ENCODE measurements at places on chromosomes 11 and 22.

DNA sequence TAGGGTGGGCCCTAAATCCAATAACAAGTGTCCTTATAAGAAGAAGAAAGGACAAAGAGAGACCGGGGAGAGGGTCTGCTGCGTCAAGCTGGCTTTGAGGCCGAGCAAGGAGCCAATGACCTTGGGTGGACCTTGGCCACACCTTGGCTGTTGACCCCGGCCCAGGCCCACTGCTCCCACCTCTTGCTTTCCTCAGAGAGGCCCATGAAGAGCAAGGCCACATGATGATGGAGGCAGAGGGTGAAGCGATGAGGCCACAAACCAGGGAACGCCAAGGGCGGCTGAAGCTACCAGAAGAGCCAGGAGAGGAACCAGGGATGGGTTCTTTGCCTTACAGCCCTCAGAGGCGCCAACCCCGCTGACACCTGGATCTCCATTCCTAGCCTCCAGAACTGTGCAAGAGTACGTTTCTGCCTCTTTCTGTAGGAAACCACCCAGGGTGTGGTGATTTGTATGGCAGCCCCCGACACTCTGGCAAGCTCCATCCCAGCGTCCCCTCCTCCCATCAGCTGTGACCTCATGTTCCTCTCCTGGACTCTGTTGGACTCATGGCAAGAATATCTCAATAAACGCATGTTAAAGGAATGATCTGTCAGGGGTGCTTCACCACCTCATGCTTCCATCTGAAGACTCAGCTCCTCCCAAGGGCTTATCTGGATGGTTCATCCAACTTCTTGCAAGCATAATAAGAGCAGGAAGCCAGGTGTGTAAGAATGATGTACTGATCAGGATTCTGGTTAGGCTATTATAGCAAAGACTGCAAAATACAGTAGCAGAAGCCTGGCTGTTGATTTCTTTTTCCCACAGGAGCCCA, 41.6 kb upstream of the LINC01488 start:
- DNase-seq: no peak

DNA sequence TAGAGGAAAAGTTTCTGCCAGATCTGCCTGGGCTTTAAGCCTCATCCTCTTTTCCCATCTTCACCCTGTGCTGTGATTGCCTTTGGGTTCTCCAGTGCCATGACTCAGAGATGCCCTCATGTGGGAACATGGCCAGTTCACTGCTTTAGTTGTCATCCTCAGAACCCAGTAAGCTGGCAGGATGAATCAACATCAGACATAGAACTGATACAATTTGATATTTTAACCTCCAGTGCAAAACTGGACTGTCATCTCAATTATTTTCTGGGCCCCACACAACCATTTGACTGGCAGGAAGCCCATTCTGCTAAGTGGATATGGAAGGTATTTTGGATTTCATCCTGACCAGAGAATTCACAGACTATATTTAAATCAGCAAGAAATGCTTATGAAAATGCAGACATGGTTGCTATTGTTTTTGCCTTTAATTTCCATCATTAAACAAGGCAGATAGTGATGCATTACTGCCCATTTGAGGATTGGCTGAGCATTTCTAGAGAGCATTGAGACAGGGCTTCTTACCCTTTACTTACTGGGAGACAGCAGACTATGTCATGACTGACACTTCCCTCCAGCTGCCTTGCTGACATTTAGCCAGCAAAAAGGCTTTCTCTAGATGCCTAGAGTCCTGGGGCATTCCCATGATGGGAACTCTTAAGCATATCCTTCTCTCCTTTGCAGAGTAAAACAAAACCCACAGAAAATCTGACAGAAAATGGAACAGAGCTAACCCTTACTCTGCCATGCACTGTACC, 327.1 kb upstream of the MTNR1B start:
- no peak for DNase-seq

DNA sequence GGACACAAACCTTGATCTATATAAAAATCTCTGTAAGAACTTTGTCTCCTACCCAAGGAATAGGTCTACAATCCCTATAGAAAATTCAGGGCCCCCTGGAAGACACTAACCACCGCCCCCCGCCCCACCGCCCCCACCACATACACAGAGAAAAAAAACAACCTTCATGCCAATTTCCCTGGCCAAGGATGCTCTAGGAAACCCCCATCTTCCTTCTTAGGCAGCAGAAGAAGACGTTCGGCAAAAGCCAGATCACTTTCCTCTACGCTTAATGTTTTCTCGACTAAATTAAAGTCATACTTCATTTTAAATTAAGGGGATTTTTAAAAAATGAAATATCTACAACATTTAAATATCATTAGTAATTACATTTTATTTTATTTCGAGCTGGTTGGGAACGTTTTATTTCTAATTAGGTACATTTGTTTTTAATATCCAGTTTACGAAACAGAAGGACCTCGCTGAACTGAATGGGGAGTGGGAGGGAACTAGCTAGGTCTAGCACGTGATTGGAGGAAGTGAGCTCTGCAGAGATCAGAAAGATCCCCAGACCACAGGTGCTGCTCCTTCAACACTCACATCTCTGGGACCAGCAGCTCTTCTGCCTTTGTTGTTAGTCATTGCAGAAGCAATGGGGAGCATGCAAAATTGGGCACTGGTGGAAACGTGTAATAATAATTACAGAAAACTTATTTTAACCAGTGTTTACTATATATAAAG, 472.3 kb downstream of the MN1 start:
- no peak for DNase-seq

DNA sequence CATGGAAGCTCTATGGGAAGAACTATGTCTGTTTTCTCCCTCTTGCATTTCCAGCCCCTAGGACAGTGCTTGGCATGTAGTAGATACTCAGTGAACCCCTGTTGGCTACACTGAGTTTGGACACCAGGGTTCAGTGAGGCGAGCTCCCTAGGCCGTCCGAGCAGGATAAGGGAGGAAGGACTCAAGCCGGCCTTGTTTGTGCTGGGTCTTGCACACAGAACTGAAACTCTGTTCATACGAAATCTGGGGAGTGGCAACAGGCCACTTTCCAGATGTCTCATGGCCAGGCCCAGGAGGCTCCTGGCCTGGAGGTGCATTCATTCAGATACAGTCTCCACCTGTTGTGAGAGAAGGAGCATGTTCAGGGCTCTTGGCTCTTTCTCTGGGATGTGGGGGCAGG, 23.6 kb upstream of the LMO1 start:
- DNase-seq: no peak

GRCh38 chr11:106794058-106794457, 224.2 kb downstream of the GUCY1A2 start:
- DNase-seq: no peak

- DNase-seq: peak; percentile 59
Measured at GRCh38 chr11:19714387-19715363, 2.0 kb downstream of the NAV2 start.

- DNase-seq: no peak
Measured at GRCh38 chr11:83033371-83033770, 38.3 kb downstream of the RAB30 start.

DNA sequence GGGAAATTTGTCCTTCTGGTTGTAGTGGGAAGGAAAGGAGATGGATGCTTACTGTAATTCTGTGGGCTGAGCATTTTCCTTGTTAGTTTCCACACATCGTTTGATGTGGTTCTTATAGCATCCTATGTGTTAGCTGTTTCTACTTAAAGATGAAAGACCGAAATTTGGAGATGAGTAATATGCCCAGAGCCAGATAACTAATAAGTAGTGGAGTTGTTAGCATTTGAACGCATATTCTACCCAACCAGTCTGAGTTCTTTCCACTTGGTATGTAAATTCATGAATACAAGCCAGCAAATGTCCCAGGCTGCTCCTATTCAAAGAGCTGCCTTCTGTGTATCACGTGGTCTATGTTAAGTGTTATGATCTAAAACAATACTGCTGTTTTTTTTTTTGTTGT, 14.6 kb downstream of the SPECC1L start:
- peak; percentile 90 for DNase-seq

DNA sequence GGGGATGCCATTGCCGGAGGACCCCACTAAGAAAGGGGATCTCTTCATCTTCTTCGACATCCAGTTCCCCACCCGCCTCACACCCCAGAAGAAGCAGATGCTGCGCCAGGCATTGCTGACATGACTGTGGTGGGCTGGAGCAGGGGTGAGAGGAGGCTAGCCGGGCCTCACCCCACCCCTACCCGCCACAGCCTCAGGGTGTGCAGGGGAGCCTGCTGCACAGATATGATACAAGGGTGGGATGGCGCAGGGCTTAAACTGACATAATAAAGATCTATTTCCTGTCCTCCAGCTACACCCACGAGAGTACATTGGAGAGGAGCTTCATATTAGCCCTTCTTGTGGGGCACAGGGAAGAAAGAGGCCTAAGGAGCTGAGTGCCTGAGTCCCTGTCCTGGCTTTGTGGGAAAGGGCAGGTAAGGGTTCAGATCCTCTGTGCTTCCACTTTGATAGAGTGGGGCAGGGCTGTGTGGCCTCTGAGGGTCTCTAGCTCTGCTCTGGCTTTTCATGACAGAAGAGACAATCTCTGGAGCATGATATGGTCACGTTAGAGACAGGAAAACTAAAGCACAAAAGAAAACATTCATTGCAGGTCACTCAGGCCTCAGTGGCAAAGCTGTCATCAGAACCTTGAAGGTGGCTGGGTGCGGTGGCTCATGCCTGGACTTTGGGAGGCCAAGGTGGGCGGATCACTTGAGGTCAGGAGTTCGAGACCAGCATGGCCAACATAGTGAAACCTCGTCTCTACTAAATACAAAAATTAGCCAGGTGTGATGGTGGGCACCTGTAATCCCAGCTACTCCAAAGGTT, 12.4 kb downstream of the UCP2 start:
- DNase-seq: no peak

GRCh38 chr11:59841514-59841913, 3.8 kb downstream of the CBLIF start:
- no peak for DNase-seq

DNA sequence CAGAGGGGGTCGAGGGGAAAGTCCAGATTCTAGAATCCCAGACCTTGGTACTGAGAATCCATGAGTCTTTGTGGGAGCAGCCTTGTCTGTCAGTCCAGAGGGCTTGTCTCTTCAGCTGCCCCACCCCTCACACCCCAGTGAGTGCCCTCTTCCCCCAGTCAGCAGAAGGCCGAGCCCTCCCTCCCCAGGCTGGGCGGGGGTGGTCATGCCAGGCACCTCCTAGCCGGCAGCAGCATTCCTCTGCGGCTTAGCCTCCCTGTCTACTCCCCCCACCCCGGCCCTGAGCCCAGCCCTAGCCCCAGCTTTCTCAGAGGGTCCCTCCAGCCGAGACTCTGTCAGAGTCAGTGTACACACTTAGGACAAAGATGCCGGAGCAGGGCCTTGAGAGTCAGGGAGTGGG, 4.6 kb downstream of the SOX10 start:
- no peak for DNase-seq

DNA sequence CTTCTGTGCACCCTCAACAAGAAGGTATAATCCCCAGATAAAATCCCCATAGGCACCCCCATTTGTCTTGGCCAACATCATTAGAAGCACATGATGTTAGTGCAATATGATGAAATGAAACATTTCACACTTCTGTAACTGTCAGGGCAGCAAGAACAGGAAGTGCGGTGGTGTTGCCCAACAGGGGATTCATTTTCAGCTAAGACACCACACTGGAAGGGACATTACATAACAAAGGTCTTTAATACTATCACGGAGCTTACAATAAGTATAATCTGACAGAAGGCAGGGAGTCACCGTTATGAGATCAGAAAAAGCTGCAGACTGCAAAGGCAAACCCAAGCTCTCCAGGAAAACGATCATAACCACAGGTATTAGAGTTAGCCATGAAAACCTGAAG, 2.0 kb downstream of the OR52W1 start:
- DNase-seq: no peak

GRCh38 chr11:115906171-115906570, 402.0 kb upstream of the CADM1 start:
- no peak for DNase-seq

DNA sequence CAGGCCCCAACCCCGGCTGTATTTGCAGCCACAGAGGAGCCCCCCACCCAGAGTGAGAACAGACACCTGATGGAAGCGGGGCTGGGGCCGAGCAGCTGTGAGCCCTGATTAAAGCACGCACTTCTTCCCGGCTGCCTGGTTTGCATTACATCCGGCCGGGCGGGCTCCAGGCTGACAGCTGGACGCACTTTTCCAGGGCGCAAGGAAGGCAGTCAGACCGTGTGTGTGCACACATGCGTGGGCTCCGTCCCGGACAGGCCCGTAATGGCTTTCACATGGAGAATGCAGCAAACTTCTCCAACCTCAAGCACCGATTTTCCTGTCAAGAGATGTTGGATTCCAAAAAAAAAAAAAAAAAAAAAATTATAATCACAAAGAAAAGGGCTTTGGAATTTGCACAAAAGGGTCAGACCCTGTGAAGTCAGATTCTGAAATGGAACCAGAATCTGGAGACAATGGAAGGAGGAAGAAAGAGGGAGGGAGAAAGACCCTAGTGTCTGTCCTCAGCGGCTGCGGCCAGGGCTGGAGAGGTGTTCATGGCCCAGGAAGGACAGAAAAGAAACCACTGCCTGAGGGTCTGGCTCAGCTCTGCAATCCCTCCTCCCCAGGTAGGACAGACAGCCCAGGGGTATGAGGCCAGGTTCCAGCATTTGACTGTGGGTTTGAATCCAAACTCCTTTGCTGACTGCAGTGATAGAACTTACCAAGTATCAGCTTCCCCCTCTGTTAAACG, 365.5 kb downstream of the MN1 start:
- no peak for DNase-seq

DNA sequence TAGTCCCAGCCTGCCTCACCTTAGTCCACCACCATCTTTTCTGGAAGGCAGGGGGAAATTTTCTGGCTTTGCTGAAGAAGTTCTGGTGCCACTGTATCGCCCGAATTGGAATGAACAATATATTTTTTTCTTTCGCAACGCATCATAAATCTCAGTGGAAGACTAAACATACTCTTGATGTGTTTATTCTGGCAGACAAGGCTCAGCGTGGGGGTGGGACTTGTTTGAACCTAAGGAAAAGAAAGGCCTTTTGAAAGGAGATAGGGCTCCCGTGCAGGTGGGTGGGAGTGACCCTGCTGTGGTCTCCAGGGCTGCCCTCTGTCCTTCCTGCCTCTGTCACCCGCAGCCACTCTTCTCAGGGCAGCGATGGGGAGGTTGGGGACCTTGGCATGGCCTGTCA, 42.5 kb downstream of the CD82 start:
- no peak for DNase-seq

DNA sequence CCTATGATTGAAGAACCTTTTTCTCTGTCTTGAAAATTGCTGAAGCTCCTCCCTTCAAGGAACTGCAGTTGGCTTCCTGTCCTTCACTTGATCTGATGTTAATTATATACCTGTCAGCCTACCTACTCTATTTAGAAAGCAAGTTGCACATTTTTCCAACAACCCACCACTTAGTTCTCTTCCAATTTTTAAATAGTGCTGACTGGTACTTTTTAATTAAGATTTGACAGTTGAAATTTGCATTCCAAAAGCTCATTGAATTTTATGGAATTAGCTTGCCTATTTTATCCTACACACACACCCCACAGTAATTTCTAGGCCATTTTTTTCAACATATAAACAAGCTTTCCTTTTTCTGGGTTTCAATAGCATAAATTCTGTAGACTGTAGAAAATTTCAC, 820.3 kb upstream of the FAT3 start:
- no peak for DNase-seq
